ENCODE measurements at places on chromosomes 16 and 17.

- no peak for DNase-seq
These were observed 3.6 kb upstream of the PRR35 start for GRCh38 chr16:556474-557173.

GRCh38 chr16:31083556-31083955 is 5.2 kb downstream of the PRSS53 start:
- no peak for DNase-seq

DNA sequence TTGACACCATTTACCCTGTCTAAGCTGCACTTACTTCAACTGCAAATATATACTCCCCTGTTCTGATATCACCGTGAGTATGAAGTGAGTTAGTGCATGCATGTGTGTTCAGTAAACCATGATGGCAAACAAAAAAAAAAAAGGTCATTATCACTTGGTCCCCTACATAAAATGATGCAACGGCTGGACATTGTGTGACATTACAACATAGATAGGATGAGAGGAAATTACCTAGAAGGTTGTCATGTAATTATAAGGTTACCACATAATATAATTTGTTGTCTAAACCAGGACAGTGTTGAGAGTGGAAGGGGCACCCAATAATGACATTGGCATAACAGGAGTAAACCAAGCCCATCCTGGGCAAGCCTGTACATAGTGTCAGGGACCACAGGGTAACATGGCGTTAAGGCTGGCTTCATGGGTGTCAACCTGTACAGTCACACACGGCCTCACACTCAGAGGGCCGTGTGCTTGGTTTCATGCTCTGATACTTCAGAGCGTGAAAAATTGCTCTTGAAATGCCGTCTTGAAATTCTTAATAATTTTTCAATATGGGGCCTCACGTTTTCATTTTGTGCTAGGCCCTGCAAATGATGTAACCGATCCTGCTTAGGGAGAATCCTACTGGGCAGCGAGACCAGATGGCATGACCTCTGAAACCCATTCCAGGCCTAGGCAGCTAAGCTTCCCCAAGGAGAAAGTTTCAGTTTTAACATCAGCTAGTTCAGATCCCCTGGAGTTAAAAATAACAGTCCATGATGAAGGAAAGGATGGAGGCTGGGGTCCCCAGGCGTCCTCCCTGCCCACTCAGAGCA is 106.1 kb downstream of the AXIN2 start:
- DNase-seq = no peak

GRCh38 chr16:51374790-51375189 is 223.7 kb upstream of the SALL1 start:
- DNase-seq = no peak

- DNase-seq = no peak
These were observed 3.3 kb upstream of the AXIN2 start for GRCh38 chr17:65564793-65565192.

DNA sequence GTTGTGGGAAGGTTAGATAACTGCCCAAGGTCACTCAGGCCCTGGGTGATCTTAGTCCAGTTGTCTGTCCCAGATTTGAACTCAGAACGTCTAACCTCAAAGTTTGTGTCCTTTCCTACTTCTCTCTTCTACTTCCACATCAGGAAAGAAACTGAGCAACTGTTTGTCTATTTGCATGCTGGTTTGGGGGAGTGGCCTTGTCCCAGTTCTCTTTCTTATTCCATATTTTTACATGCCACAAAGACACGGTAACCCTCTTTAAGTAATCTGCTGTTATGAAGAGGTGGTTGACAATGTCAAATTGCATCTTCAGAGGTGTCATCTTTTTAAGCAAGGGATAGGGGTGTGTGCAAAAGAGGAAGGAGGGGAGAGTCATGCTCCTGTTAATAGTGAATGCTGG is 432.5 kb downstream of the HS3ST3B1 start:
- peak; percentile 27 for DNase-seq

DNA sequence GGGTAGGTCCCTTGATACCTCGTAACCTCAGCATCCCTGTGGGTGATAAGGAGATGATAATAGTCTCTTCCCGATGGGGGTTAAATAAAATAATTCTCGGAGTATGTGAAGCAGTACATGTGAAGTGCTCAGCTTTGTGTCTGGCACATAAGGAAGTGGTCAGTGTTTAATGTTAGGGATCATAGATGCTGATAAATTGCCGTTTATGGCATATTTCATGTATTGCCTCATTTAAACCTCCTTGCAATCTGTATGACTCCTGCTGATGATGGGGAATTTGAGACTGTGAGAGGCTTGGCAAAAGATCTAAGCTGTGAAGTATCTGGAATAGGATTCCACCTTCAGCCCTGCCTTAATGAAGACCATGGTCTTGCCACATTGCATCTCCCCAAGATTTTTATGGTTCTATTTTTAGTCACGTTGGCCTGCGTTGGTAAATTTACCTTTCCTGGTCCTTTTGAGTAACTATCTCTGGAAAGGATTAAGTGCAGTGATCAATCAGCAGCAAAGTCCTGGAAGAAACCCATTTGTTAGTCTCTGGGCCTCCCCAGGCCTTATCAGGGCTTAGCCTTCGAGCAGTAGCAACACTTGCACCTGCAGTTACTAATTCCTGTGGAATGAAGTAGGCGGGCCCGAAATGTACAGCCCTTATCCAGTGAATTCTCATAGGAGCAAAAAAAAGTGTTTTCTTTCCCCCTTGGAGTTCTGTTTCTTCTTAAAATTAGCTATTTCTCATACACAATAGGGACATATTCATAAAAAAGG is 144.9 kb downstream of the WWOX start:
- DNase-seq = no peak

- DNase-seq = no peak
These were observed 749.0 kb upstream of the SOX9 start for GRCh38 chr17:71371809-71372208.

DNA sequence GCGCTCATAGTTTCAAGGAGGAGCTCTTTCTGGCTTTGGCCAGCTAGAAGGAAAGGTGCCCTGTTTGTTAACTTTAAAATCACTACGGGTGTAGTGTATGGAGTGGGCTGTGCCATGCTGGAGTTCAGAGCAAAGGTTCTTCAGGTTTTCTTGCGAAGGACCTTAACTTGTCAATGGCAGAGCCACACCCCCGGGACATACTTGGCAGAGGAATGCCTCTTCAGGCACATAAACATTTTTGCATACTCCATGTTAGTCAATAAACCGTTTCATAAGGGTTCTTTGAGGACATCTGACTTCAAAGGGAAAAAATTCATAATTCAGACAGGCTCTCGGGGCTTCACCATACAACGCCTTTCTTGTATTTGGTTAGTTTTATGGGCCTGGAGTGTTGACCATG is 113.0 kb upstream of the PLCG2 start:
- no peak for DNase-seq

GRCh38 chr17:6456321-6456720 is 12.1 kb downstream of the PIMREG start:
- no peak for DNase-seq

DNA sequence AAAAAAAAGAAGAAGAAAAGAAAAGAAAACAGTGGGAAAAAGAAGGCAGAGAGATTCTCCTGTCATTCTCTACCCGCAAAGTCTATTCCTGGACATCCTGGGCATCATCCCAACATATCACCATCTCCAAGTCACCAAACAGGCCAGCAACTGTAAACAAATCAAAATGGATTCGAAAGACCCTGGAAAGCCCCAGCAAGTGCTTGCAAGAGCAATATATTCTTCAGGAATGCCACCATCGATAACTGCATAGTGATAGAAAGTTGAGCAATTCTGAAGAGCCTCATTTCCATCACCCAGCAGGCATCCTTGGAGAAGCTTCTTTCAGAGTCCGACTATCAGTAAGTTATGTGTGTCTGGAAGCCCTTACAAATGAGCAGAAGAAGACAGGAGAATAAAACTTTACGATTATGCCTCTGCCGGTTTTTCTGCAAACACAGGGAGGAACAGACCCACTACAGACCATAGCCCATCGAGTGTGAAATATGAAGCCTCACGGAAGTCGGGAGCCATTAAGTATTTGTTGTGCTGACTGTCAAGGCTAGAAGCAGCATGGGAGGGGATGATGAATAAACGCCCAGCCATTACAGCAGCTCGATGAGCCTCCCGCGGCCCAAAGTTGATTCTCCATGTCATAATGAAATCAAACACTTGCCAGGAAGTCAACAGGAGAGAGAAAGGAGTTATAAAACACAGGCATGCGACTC is 64.5 kb upstream of the SEC14L1 start:
- no peak for DNase-seq

GRCh38 chr16:20291208-20292206 is 35.8 kb downstream of the GP2 start:
- no peak for DNase-seq

DNA sequence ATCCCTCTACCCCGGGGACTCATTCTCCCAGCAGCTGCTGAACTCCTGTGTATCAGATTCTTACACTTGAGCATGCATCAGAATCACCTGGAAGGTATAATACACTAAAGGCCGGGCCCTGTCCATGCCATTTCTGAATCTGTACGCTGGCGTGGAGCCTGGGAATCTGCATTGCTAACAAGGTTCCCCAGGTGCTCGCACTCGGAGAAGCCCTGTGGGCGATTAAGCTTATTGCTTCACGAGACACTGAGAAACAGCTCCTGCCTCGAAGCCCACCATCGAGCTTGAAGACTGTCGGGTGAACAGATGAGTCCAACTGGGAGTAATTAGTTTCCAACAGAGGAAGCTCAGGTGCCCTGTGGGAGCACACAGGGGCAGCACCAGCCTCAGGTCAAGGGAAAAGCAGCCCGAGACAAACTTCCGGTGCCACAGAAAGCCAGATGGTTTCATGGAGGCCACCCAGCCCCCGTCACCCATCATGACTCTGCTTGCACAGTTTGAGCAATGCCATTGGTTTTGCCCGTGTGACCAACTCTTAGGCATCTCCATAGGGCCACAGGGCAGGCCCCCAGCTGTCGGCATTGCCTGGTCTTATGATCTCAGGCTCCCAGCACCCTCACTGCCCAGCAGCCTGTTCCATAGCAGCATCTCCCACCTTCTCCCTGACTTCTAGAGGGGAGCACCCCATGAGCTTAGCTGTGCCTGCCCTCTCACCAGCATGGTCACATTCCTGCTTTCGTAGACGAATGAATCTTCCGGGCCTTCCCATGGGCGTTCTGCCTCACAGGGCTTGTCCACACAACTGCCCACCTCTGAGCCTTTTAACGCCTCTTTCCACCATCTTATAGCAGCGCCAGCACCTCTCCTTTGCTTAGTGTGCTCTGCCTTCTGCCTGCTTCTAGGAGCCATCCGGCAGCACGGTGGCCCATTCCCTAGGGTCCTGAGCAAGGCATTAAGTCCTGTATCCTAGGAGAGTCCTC is 10.9 kb downstream of the CTRB2 start:
- no peak for DNase-seq

DNA sequence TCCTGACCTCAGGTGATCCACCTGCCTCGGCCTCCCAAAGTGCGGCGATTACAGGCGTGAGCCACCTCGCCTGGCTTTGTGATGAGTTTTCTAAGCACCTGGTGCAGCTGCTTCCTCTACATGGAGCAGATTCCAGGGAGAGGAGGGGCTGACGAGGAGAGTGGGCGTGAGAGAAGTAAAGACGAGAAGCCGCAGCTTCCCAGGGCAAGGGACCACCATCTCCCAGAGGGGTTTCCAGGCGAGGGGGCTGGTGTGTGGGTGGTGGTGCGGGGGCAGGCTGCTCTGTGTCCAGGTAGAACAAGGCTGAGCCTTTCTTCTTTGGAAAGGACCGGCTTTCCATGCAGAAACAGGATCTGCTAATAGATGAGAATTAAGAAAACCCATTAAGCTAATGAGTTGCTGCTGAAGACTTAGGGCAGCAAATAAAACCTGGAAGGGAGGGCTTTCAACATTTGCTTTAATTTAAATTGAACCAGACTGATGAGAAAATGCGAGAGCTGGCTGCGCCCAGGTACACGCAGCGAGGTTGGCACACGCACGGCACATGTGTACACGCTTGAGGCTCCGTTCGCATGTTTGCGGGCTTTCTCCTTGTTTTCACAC is 236.7 kb downstream of the RBFOX3 start:
- DNase-seq = no peak

- DNase-seq = no peak
These were observed 6.0 kb downstream of the HSDL1 start for GRCh38 chr16:84138824-84139627.

Data from CD14-positive monocyte (primary cell).